ENCODE measurements at places on chromosomes 2 and 18.

DNA sequence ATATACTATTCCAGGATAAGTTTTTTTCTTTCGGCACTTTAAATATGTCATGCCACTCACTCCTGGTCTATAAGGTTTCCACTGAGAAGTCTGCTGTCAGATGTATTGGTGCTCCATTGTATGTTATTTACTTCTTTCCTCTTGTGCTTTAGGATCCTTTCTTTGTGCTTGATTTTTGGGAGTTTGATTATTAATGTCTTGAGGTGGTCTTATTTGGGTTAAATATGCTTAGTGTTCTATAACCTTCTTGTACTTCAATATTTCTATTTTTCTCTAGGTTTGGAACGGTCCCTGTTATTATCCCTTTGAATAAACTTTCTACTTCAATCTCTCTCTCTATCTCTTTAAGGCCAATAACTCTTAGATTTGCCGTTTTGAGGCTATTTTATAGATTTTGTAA lies 28.3 kb downstream of the STPG4 start:
- no peak for DNase-seq

DNA sequence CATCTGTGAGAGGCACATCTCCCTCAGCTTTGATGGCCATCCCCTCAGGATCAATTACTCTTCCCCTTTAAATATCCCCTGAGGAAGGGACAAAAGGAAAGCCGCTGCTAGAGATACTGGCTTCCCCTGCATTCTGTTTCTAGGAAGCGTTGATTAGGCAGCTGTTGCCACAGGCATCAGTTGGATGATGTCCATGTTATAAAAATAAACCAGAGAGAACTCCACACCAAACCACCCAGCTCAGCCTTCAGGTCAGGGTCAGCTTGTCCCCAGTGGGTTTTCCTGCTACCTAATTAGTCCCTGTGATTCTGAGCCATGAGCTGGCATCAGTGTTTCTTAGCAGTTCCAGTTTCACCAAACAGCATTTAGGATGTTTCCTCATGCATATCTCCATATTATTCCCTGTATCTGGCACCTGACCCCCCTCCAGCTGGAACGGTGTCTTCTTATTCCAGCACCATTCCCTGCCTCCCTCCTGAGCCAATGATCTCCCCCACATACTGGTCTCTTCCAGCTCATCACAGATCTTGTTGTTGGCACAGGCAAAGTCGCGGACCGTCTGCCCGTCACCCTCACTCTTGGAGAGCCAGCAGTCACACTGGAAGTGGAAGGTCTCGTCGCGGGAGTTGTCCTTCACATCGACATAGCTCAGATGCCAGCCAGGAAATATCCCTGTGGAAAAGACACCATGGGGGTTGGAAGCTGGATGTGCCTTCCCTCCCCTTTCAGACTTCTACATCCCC lies 168.4 kb downstream of the LOXHD1 start:
- no peak for DNase-seq

GRCh38 chr2:231800493-231801091 lies 14.3 kb downstream of the COPS7B start:
- peak; percentile 57 for DNase-seq

- no peak for DNase-seq
These were observed 22.2 kb downstream of the KCNJ3 start for GRCh38 chr2:154720651-154721050.

- no peak for DNase-seq
These were observed 20.2 kb downstream of the CHST9 start for GRCh38 chr18:27164905-27165304.

DNA sequence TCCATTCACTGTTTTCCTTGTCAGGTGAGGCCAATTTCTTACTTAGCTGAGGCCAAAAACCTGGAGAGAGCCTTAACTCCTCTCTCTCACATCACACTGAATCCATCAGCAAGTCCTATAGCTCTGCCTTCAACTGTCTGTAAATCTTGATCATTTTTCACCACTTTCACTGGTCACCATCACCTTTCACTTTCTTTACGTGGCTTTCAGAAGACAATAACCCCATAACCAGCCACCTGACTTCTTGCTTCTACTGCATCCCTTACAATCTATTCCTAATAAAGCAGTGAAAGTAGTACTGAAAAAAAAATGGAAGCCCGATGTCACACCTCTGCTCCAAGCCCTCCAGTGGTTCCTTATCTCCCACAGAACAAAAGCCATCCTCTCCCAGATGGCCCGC lies 7.7 kb downstream of the LOXL3 start:
- no peak for DNase-seq
